Chondrocyte (in vitro differentiated cells): ENCODE measurements at places on chromosomes 2 and 18. TPM values are rescaled to one million over a fixed set of nuclear protein-coding genes. Genes with fewer than 3 reads are reported as not detected.

The SCN1A gene
- 0.05 TPM in 1 of 3 replicates, not detected in the others for total RNA-seq

The CCDC74A gene
- 2.4 to 3.0 TPM (median 2.4 TPM) in 3 replicates for total RNA-seq

The TMEFF2 gene
- total RNA-seq, result 1.4 to 8.6 TPM (median 1.5 TPM) in 3 replicates

The LHCGR gene
- total RNA-seq, result not detected in 3 replicates

The CERKL gene
- not detected in 3 replicates for total RNA-seq

The SPP2 gene
- not detected in 3 replicates for total RNA-seq

The APOB gene
- total RNA-seq, result 0.23 to 0.32 TPM (median 0.31 TPM) in 3 replicates

The MROH2A gene
- not detected in 3 replicates for total RNA-seq

The SLC66A3 gene
- 25.8 to 29.3 TPM (median 28.0 TPM) in 3 replicates for total RNA-seq

The HNMT gene
- total RNA-seq, result 2.0 to 4.6 TPM (median 4.5 TPM) in 3 replicates

The CYP27A1 gene
- total RNA-seq, result 1.7 to 5.2 TPM (median 4.7 TPM) in 3 replicates
